Stimulated activated CD4-positive, alpha-beta T cell treated with anti-CD3 and anti-CD28 coated beads, Interleukin-4, amount 100 ng/mL, for 48 hours (primary cell): ENCODE measurements at places on chromosomes 12 and 14.

GRCh38 chr12:84696281-84696680 is 216.3 kb downstream of the SLC6A15 start:
- DNase-seq = no peak

GRCh38 chr12:4243091-4243490 is 30.5 kb upstream of the CCND2 start:
- DNase-seq = no peak

DNA sequence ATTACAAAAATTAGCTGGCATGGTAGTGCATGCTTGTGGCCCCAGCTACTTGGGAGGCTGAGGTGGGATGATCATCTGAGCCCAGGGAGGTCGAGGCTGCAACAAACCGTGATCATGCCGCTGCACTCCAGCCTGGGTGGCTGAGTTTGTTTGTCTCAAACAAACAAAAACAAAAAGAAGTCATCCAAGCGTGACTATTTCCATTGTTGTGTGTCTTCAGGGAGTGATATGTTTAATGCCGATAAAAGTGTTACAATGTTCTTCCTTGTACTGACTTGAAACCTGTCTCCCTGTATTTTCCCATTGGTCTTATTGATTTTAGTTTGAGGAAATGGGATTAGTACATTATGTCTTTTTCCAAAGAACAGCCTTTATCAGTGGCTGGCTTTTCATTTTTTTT is 75.6 kb upstream of the USP44 start:
- no peak for DNase-seq

GRCh38 chr12:127943481-127944210 is 323.3 kb upstream of the TMEM132C start:
- DNase-seq = no peak

DNA sequence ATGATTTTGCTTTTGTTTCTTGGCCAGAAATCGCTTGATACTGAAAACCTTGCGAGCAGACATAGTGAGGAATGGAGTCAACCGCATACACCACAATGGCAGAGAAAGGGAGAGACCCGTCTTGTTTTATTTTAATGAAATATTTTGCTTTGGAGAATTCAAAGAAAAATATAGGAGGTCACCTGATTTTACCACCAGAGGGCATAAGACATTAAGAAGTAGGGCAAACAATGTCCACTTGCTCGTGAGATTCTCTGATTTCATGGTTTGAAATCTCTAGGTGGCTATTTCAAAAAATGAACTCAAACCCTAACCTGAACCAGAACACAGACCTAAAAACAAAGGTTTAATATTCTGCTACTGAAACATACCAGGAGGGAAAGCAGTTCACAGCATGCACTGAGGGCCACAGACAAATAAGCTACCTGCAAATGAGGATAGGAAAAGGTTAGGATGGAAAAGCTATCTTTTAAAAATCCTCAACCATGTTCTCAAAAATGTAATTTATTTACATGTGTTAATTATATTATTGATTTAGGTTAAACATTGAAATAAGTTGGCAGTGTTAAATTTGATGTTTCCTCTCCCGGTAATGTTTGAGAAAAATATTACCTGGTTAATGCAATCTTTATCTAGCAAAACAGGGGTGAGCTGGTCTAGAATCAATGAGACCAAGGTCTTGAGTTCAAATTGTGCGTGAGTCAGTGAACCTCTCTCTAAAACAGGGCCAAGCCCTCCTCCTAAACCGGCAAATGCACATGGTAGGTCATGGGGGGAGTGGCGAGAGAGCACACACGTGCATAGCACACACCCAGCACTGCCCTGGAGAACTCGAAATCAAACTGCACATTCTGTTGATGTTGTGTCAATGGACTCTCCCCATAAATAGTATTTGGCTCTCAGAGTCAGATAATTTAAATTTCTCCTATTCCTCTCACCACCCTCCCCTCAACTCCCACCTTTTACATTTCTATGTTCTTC is 12.5 kb downstream of the IFNG-AS1 start:
- DNase-seq = no peak

DNA sequence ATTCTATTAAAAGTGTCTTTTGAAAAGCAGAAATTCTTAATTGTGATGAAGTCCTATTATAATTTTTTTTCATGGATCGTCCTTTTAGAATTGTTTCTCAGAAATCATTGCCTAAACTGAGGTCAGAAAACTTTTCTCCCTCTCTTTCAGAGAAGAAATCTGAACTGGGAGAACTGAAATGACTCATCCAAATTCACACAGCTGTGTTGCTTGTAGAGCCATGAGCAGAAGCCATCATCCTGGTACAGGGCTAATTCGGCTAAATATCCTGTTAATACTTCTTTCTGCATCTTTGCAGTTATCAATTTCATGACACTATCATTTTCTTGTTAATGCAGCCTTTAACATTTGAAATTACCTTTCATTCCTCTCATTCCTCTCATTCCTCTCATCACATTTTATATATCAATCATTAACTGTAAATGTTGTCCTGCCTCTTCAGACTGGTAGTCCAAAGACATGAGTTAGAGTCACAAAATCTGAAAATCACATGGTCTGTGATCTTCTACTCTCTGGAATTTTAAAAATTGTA is 15.5 kb downstream of the SLC15A5 start:
- no peak for DNase-seq

DNA sequence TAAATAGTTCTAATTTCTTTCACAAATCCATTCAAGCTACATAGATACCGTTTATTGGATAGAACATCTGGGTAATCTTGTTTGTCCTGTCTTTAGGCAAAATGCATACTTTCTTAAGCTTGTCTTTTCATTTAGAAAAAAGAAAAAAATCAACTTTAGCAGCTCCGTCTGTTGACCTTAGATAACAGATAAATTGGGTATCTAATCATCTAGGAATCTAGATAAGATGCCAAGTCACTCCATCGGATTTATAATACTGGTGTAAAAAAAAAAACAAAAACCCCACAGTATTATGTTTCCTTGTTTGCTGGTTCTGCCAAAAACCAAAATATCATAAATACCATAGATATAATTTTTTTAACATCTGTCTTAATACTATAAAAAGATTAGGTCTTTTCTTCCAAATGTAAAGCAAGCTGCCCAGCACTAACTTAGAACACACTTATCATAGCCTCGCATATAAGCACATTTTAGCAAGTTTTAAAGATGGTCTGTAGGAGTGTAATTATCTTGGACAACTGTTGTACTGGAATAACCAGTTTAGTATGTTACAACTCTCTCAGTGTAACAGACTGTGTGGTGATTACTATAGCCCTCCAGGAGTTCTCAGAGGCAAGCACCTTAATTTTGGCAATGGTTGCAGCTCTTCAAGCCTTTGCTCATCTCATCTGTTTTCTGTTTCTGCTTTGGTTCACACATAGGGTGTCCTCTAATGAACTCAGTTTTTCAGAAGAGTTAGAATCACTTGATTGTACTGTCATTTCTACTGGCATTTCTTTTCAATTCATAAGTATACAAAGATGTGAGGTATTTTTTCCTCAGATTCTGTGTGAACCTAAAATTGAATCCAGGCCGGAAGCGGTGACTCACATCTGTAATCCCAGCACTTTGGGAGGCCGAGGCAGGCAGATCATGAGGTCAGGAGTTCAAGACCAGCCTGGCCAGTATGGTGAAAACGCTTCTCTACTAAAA is 83.1 kb downstream of the ANO6 start:
- DNase-seq = no peak
